ENCODE measurements at places on chromosomes 12 and 14. TPM values are rescaled to one million over a fixed set of nuclear protein-coding genes. Genes with fewer than 3 reads are reported as not detected.

DNA sequence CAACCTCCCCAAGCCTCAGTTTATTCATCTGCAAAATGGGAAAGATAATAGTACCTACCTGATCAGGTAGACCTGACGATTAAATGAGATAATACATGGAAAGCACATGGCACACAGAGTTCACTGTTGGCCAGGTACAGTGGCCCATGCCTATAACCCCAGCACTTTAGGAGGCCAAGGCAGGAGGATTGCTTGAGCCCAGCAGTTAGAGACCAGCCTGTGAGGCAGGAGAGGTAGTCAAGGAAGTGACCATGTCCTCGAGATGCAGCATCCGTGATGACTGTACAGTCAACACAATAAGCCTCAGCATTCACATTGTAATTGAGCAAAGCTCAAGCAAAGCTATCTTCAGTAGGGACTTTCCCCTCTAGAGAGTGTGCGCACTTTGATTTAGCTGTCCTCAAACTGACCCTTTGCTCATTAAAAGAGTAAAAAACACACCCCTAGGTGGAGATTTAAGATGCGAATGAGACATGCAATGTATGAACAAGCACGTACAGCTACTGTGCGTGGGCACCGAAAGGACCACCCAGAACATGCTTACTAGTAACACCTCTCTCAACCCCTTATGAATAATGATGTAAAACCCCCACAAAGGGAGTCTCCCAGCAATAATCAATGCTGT is 9.9 kb downstream of the ISCU start:
- no peak overlapping the region for H3K4me3 ChIP-seq
- peaks cover 20% of the 10 kb centered on the region for H3K36me3 ChIP-seq
- peaks cover 78% of the 10 kb centered on the region for H3K4me1 ChIP-seq

GRCh38 chr12:43285159-43285598 is 266.8 kb downstream of the ADAMTS20 start:
- H3K27me3 ChIP-seq: no peaks in the 10 kb centered on the region
- H3K36me3 ChIP-seq: no peaks in the 10 kb centered on the region
- no peak overlapping the region for H3K4me3 ChIP-seq
- H3K27ac ChIP-seq: no peak overlapping the region

DNA sequence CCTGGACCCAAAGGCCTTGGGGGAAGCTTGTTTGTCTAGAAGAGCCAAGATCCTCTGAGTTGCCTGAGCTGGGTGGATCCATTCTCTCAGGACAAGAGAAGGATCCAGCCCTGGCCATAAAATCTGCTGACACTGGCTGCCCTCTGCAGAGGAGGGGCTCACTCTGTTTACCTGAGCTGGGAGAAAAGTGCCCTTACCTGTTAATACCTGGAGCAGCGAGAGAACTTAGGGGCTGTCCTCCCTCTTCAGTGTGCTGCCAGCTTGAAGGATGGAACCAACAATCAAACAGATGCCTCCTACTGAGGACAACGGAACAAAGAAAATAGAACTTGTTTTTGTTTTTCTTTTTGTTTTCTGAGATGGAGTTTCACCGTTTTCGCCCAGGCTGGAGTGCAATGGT is 7.3 kb upstream of the KRT7 start:
- DNase-seq: no peak
- peaks cover 8% of the 10 kb centered on the region for H3K4me1 ChIP-seq
- H3K36me3 ChIP-seq: no peaks in the 10 kb centered on the region
- no peak overlapping the region for H3K4me3 ChIP-seq
- no peak overlapping the region for H3K27ac ChIP-seq
- H3K27me3 ChIP-seq: peaks cover 84% of the 10 kb centered on the region

GRCh38 chr14:36346052-36346451 is 25.6 kb upstream of the MBIP start:
- H3K4me3 ChIP-seq: no peak overlapping the region
- no peaks in the 10 kb centered on the region for H3K36me3 ChIP-seq
- H3K27ac ChIP-seq: no peak overlapping the region
- H3K27me3 ChIP-seq: peaks cover 20% of the 10 kb centered on the region
- no peaks in the 10 kb centered on the region for H3K4me1 ChIP-seq

Gene AQP6
- not detected for total RNA-seq

DNA sequence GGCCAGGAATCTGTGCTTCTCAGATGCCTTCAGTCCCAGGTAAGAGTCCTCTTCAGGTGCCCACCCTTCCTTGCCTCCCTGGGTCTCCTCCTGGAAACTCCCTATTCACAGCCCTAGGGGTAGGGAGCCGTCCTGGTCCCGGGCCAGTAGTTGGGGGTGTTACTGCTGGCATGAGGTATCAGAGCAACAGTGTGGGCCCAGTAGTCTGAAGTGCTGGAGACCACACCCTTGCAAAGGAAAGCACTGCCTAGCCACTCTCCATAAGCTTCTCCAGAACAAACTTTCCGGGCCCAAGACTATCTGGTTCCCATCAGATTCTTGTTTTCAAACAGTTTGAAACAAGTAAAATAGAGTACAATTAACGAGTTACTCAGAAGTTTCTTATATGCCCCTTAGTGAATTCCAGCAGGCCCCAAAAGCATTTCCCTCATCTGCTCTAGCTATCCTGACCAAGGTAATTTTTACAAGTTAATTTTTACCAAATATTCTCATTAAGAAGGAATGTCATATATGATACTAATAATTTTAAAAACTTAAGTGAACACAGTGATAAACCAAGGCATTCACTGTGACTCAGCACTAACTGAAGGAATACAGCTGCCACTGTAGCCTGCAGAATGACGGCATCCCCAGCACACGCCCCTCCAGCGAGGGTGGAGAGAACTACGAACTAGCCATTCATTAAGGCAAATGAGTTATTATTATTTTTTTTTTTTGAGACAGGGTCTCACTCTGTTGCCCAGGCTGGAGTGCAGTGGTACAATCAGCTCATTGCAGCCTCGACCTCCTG is 49.4 kb downstream of the MOK start:
- no peak for DNase-seq
- H3K27ac ChIP-seq: no peak overlapping the region
- no peaks in the 10 kb centered on the region for H3K27me3 ChIP-seq
- H3K4me3 ChIP-seq: no peak overlapping the region
- no peaks in the 10 kb centered on the region for H3K4me1 ChIP-seq

- peak overlapping the region; percentile 94 for H3K4me3 ChIP-seq
- H3K27ac ChIP-seq: peak overlapping the region; percentile 87
- H3K27me3 ChIP-seq: no peaks in the 10 kb centered on the region
- peaks cover 28% of the 10 kb centered on the region for H3K4me1 ChIP-seq
Measured at GRCh38 chr12:49109641-49110463, 795 bp downstream of the LMBR1L start.

DNA sequence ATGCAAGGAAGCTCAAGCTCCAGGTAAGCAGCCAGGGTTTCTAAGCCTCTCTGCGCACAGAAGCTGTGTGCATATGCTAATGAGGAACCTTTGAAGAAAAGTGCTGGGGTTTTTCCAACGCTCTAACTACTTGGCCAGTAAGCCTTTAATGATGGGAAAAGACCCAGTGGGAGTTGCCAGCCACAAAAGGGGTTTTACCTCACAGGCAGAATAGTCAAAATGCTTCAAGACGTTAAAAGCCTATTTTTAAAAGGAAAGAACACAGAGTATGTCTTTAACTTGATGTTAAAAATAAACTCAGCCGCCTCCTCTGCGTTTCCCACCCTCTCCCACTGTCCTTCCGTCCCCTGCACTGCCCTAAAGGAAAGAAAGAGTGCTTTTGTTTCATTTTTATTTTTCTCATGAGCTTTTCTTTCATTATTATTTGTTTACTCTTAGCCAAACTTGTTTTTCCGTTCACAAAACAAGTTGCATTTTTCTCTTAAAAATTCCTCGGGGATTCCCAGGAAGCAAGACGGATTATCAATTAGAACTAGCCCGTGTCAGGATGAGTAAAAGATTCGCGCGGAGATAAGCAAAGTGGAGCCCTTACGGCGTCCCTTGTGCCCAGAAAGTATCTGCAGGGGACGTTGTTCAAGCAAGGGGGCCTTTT is 209.8 kb upstream of the NUDT4 start:
- peaks cover 7% of the 10 kb centered on the region for H3K4me1 ChIP-seq
- DNase-seq: no peak
- peaks cover 10% of the 10 kb centered on the region for H3K27me3 ChIP-seq
- peak overlapping the region; percentile 72 for H3K4me3 ChIP-seq
- H3K36me3 ChIP-seq: no peaks in the 10 kb centered on the region
